ENCODE measurements at places on chromosomes 5 and 9.

DNA sequence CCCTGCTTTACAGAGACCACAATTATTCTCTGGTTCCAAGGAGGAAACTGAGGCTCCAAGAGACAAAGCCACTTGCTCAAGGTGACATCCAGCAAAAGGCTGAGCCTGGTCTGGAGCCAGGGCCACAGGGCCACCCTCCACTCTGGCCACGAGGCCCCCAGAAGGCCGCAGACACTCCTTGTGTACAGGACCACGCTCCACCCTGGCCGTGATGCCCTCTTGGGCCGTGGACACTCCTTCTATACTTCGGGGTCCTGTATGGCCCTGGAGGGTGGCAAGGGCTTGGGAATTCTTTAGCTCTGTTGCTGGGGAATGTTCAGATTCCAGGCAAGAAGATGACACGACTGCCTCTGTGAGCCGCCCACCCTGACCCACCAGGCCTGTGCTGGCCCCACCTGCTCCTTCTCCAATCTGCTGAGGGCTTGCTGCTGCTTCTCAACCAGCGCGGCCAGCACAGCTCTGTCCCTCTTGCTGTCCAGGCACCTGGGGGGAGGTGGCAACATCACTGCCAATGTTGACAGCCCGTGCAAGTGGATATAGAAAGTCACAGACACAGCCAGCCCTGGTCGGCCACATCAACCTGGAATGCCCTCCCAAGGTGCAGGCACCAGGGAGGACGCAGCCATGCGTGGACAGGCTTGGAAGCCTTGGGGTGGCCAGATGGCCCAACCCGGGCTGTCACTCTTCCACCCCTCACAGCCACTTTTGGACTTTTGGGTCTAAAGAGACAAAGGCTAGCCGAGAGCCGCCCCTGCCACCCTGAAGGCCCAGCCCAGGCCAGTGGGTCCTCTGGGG is 20.1 kb upstream of the QSOX2 start:
- no peaks in the 10 kb centered on the region for H3K27me3 ChIP-seq
- no peak overlapping the region for H3K4me3 ChIP-seq
- H3K27ac ChIP-seq: no peak overlapping the region
- H3K36me3 ChIP-seq: no peaks in the 10 kb centered on the region

GRCh38 chr5:173498286-173498685 is 118.2 kb downstream of the BOD1 start:
- no peak for DNase-seq
- H3K4me3 ChIP-seq: no peak overlapping the region
- H3K4me1 ChIP-seq: no peaks in the 10 kb centered on the region

- no peaks in the 10 kb centered on the region for H3K27me3 ChIP-seq
- H3K4me3 ChIP-seq: no peak overlapping the region
- no peak for DNase-seq
- no peaks in the 10 kb centered on the region for H3K36me3 ChIP-seq
- H3K27ac ChIP-seq: no peak overlapping the region
- no peaks in the 10 kb centered on the region for H3K4me1 ChIP-seq
Measured at GRCh38 chr5:179008667-179009066, 13.5 kb upstream of the GRM6 start.

GRCh38 chr5:172594431-172594830 is 46.6 kb upstream of the NEURL1B start:
- no peaks in the 10 kb centered on the region for H3K27me3 ChIP-seq
- H3K4me3 ChIP-seq: no peak overlapping the region
- no peak overlapping the region for H3K27ac ChIP-seq

GRCh38 chr9:32500768-32501167 is 25.2 kb downstream of the RIGI start:
- no peak overlapping the region for H3K27ac ChIP-seq
- no peak overlapping the region for H3K4me3 ChIP-seq
- H3K36me3 ChIP-seq: no peaks in the 10 kb centered on the region
- no peaks in the 10 kb centered on the region for H3K4me1 ChIP-seq

- no peaks in the 10 kb centered on the region for H3K36me3 ChIP-seq
- peaks cover 19% of the 10 kb centered on the region for H3K27me3 ChIP-seq
- DNase-seq: no peak
Measured at GRCh38 chr9:126687930-126688461, 74.3 kb downstream of the LMX1B start.

DNA sequence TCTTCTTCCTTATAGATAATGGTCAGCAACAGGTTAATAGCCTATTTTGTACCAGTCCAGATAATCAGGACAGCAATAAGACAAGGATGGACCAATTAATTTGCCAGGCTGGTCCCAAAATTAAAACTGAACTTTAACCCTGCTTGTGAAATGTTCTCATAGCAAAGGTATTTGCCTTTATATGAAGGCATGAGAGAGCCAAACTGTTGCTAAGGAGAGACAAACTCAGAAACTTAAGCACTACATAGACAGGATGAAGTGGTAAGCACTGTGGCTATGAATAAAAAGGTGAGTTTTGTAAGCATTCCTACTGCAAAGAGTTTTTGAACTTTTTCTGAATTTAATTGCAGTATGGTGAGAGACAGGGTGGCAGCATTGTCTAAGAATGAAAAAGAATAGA is 174.7 kb upstream of the PPP1R2B start:
- no peak overlapping the region for H3K27ac ChIP-seq
- DNase-seq: no peak
- H3K36me3 ChIP-seq: no peaks in the 10 kb centered on the region
- no peak overlapping the region for H3K4me3 ChIP-seq

- no peaks in the 10 kb centered on the region for H3K36me3 ChIP-seq
- DNase-seq: no peak
- H3K27ac ChIP-seq: no peak overlapping the region
- H3K4me1 ChIP-seq: no peaks in the 10 kb centered on the region
- H3K27me3 ChIP-seq: no peaks in the 10 kb centered on the region
- no peak overlapping the region for H3K4me3 ChIP-seq
Measured at GRCh38 chr5:88183255-88183654, 85.4 kb downstream of the TMEM161B start.

DNA sequence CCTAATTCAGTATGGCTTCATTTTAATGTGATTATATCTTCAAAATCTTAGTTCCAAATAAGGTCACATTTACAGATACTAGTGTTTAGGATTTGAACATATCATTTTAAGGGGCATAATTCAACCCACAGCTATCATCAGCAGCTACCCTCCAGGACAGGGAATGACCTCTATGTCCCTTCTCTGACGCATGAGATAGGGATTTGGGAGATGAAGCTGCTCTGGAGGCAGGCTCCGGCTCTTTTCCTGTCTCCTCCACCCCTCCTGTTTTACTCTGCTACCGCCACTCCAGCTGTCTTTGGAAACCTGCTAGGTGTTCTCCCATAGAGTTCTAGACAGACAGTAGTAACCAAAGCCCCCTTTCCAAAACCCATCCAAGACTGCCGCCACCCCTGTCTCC is 119.2 kb downstream of the CARTPT start:
- H3K27me3 ChIP-seq: no peaks in the 10 kb centered on the region
- no peak overlapping the region for H3K27ac ChIP-seq
- H3K4me1 ChIP-seq: no peaks in the 10 kb centered on the region
- DNase-seq: no peak

DNA sequence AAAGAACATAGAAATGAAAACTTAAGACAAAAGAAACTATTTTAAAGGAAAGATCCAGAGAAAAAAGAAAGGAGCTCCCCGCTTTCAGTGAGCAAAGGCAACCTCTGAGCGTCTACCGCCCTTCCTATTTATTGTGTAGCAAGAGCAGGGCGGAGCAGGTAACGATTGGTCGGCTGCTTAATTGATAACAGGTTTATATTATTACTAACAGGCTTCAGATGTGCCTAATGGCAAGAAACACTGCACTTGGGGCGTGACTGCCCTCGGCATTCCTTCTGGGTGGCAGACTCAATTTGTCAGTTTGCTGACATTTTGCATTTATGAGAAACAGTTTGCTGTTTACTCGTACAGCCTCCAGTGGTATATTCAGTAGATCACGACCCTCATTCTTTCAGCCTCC is 482.7 kb upstream of the C9orf72 start:
- H3K27me3 ChIP-seq: no peaks in the 10 kb centered on the region
- DNase-seq: no peak
- no peaks in the 10 kb centered on the region for H3K4me1 ChIP-seq

GRCh38 chr9:122016309-122016708 is 76.8 kb downstream of the TTLL11 start:
- H3K4me3 ChIP-seq: no peak overlapping the region
- no peaks in the 10 kb centered on the region for H3K27me3 ChIP-seq
- DNase-seq: no peak
- H3K36me3 ChIP-seq: no peaks in the 10 kb centered on the region
- H3K4me1 ChIP-seq: no peaks in the 10 kb centered on the region
- no peak overlapping the region for H3K27ac ChIP-seq

DNA sequence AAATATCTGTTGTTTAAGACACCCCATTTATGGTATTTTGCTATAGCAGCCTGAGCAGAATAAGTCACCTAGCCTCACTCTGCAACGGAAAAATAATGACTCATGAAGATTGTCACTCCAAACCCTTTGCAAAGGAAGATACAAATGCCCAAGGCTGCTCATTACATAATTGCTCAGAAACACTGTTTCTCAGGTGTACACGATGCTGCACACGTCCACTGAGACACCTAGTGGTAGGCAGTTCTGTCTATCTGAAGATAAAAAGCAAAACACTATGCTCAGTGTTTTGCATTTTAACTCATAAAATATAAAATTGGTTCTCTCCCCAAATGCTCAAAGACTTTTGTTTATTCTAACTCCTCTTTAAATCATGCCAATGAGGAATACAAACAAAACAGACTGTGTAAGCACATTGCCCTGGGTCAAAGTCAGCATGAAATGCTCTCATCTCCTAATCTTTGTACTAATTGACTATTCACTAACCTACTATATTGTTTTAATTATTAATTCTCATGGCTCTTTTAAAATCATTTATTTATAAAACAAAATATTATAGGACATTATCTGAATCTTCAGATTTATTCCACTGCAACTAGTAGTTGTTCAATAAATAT is 7.7 kb upstream of the TSLP start:
- peaks cover 13% of the 10 kb centered on the region for H3K27me3 ChIP-seq
- H3K27ac ChIP-seq: no peak overlapping the region
- no peak overlapping the region for H3K4me3 ChIP-seq
- no peaks in the 10 kb centered on the region for H3K36me3 ChIP-seq
- no peak for DNase-seq

GRCh38 chr9:92970467-92970923 is 23.2 kb downstream of the FGD3 start:
- no peak overlapping the region for H3K27ac ChIP-seq
- no peak for DNase-seq
- H3K4me1 ChIP-seq: peaks cover 89% of the 10 kb centered on the region
- peaks cover 8% of the 10 kb centered on the region for H3K36me3 ChIP-seq
- H3K4me3 ChIP-seq: peak overlapping the region; percentile 73

GRCh38 chr9:34963552-34963951 is 5.5 kb downstream of the PHF24 start:
- H3K4me3 ChIP-seq: no peak overlapping the region
- H3K27ac ChIP-seq: no peak overlapping the region
- H3K27me3 ChIP-seq: peaks cover 25% of the 10 kb centered on the region
- DNase-seq: no peak
- H3K4me1 ChIP-seq: no peaks in the 10 kb centered on the region
- H3K36me3 ChIP-seq: no peaks in the 10 kb centered on the region

DNA sequence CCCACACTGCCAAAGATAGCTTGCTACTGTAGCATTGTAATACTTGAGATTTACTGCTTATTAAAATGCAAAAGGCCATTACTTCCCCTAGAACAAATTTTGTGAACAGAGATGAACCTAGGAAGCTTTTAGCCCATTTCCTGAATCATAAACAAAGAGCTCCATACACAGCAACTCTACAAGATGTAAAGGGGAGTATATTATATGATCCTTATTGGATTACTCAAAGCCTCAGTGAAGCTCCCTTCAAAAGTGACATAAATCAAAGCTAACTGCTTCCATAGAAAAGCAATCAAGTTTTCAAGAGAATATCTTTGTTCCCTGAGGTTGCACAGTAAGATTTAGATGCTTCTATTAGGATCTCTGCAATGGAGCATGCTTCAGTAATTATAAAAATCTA is 629.8 kb downstream of the EFNA5 start:
- H3K36me3 ChIP-seq: no peaks in the 10 kb centered on the region
- H3K4me1 ChIP-seq: no peaks in the 10 kb centered on the region
- no peak overlapping the region for H3K4me3 ChIP-seq
- no peak for DNase-seq
- H3K27me3 ChIP-seq: no peaks in the 10 kb centered on the region

- H3K4me3 ChIP-seq: no peak overlapping the region
- DNase-seq: no peak
- H3K27ac ChIP-seq: no peak overlapping the region
- no peaks in the 10 kb centered on the region for H3K36me3 ChIP-seq
- no peaks in the 10 kb centered on the region for H3K27me3 ChIP-seq
- peaks cover 17% of the 10 kb centered on the region for H3K4me1 ChIP-seq
Measured at GRCh38 chr5:119449882-119450281, 2.4 kb upstream of the HSD17B4 start.

GRCh38 chr5:164319161-164319560 is 813.7 kb downstream of the MAT2B start:
- no peak for DNase-seq
- no peak overlapping the region for H3K27ac ChIP-seq
- H3K36me3 ChIP-seq: no peaks in the 10 kb centered on the region
- H3K27me3 ChIP-seq: no peaks in the 10 kb centered on the region
- no peaks in the 10 kb centered on the region for H3K4me1 ChIP-seq

GRCh38 chr5:98906756-98907355 is 22.0 kb downstream of the CHD1 start:
- no peak overlapping the region for H3K27ac ChIP-seq
- no peak for DNase-seq
- peaks cover 29% of the 10 kb centered on the region for H3K36me3 ChIP-seq
- no peak overlapping the region for H3K4me3 ChIP-seq

DNA sequence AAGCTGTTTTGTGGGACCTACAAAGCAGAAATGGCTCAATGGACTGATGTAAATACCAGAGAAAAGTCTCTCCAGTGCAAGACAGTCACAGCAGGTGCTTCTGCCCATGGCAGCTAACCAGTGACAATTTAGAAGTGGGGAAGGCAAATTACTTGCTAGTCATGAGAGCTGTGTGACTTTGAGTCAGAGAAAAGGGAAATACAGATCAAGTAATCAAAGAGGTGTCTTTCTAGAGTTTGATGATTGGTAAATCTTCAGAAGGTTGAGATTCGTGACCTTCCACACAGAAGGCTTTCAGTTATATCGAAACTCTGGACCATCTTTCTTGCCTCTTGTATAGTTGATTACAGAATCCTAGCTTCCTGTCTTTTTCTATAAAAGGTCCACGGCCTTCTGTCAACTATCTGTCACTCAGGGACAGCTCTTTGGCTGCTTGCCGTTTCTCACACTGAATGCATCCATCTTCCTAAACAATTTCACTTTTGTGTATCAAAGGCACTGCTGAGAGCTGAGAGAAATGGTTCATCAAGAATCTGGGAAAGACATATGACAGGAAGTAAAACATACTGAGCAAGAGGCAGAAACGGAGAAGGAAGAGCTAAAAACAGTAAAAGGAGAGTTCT is 993.9 kb upstream of the ACO1 start:
- H3K36me3 ChIP-seq: no peaks in the 10 kb centered on the region
- no peaks in the 10 kb centered on the region for H3K27me3 ChIP-seq
- no peak overlapping the region for H3K27ac ChIP-seq
- no peak overlapping the region for H3K4me3 ChIP-seq
